ENCODE measurements at places on chromosomes 12 and 14.

- DNase-seq, result no peak
These were observed 13.8 kb downstream of the STON2 start for GRCh38 chr14:81386290-81386745.

DNA sequence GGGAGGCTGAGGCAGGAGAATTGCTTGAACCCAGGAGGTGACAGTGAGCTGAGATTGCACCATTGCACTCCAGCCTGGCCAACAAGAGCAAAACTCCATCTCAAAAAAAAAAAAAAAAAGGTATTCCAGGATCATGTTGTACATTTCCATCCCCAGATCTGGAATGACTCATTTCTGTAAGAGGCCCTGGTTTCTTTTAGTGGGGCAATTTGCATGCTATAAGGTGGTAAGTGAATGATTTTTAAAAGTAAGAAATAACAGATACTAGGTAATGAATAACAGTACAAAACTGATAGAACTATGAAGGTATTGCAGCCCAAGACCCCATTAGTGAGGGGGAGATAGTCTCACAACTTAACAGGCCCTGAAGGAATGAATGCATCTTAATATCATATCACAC is 17.7 kb upstream of the ADCK1 start:
- no peak for DNase-seq

DNA sequence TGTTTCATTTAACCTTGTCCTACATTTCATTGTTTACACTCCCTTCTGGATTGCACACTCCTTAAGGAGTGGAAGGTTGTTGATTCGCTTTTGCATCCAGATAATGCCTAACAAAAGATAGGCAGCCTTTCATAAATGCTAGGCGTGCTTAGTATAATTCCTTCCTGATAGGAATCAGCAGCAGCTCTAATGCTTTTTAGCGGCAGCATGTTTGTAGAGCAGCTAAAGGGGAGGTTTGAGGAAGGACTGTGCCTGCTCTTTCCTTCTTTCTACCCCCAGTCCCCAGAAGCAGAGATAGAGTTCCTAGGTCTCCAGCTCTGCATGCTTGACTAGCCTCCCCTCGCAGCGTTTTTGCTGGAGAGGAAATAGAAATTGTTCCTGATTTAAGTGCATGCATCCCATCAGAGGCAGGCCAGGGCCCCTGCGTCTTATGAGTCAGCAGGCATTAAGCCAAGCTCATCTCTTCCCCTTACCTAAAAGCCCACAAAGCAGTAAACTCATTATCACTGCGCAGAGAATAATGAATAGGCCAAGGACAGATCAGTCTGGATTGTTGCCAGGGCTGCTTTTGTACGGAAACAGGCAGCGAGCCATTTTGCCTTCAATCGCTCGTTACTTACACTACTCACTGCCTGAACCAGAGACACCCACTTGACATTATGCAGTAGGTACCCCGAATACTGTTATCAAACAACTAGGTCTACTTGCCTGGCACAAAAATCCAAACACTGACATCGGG is 14.0 kb upstream of the TBPL2 start:
- peak; percentile 33 for DNase-seq

DNA sequence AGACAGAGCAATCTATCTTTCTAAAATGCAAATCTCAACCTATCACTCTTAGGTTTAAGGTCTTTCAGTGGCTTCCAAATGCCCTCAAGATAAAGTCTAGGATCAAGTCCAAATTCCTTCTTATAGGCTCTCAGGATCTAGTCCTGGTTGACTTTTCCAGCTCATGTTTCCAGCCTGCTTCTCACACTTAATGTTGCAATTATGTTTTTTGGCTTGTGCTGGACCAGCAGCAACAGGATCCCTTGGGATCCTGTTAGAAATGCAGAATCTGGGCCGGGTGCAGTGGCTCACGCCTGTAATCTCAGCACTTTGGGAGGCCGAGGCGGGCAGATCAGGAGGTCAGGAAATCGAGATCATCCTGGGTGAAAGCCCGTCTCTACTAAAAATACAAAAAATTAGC is 10.6 kb downstream of the GPR33 start:
- no peak for DNase-seq

DNA sequence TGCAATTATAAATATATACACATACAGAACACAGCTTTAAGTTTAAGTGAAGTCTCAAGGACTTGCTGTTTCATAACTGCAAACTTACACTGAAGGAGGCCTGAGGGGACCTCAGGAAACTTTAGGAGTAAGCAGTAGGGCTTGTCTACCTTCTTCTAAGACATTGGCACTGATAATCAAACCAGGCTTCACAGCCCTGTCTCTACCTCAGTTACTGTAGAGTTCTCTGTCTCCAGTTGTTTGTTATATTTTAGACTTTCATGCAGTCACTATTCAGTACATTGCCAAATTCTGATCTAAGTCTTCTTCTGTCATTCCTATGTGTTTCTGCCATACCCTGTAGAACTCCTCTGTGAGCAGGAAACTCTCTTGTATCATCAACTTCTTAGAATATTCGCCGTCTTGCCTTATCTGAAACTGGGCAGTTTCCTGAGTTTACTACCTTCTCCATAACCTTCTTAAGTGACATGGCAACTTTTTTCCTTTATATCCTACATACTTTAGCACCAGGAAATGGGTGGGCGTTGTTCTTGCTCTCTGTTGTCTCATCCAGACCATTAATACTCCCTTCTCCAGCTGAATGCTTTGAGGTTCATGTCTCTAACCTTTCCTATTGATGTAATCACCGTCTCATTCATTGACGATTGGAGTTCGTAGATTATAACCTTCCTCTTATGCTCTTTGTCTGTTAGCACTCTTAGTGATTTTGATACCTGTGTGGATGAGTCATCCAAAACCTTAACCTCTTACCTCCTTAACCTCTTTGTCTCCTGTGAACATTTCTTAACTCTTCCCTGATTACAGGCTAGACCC is 11.4 kb downstream of the APAF1 start:
- DNase-seq, result no peak

GRCh38 chr14:102029956-102030355 is 56.9 kb downstream of the HSP90AA1 start:
- DNase-seq, result no peak

GRCh38 chr14:20176330-20176729 is 14.4 kb upstream of the OR11G2 start:
- no peak for DNase-seq

- DNase-seq, result no peak
These were observed 14.8 kb upstream of the C12orf75 start for GRCh38 chr12:105315726-105316125.

DNA sequence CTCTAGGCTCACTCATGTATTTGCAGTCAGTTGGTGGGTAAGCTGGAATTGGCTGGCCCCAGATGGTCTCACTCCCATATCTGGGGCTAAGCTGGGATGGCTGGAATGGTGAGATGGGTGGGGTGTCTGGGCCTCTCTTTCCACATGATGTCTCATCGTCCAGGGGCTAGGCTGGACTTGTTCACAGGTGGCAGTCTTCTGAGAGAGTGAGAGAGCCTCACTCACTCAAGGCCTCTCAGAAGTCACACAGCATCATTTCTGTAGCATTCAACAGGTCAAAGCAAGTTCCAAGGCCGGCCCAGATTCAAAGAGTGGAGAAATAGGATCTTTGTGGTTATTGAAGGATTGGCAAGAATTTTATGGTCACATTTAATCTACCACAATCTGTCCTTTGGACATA is 102.7 kb downstream of the UNC79 start:
- no peak for DNase-seq

- DNase-seq, result no peak
These were observed 325.5 kb downstream of the ACSS3 start for GRCh38 chr12:81403348-81403747.

GRCh38 chr12:104319028-104319427 is 15.5 kb downstream of the EID3 start:
- DNase-seq, result no peak

- DNase-seq, result no peak
These were observed 2.7 kb downstream of the ACTN1 start for GRCh38 chr14:68976160-68977067.

Measured in KG1 (cell line).